Dorsolateral prefrontal cortex (tissue), 122 donors: ENCODE measurements at places on chromosomes 11 and 22. TPM values are rescaled to one million over a fixed set of nuclear protein-coding genes. Genes with fewer than 3 reads are reported as not detected.

The E2F8 gene
- total RNA-seq, result not detected

The RAPSN gene
- not detected for total RNA-seq

DNA sequence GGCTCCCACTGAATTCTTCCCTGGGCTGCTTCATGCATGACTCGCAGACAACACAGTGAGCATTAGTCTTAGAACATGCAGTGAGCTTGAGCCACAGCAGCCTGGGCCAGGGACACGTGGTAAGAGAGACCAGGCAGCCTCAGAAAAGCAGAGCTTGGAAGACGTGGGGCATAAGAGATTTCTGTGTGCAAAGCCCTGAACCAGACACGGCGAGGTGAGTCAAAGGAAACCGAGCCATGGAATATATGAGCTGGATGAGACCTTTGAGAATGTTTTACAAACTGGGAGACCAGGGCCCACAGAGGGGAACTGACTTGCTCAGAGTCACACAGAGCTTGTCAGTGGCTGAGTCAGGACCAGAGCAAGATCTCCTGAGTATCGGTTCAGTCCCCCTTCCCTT, 8.5 kb upstream of the FXYD6 start:
- DNase-seq, result no peak

- no peak for DNase-seq
Observed at GRCh38 chr11:37500425-37500824, 902.4 kb upstream of the RAG2 start.

DNA sequence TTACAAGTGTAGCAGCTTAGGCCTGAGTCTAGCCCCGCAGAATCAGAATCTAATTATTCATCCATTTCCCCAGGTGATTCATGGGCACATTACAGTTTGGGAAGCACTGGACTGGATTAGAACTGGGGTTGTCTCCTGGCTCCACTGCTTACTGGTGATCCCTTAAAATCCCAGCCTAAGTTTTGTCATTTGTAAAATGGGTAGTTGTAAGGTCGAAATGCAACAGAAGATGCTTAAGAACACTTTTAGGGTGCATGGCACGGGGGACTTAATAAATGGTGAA, 1.3 kb downstream of the STX3 start:
- DNase-seq, result no peak

GRCh38 chr11:42161886-42162285, 702.4 kb upstream of the LRRC4C start:
- no peak for DNase-seq
